ENCODE measurements at places on chromosomes 7 and 10.

GRCh38 chr7:25520516-25520915 lies 292.2 kb upstream of the NPVF start:
- no peak for DNase-seq

- peak; percentile 54 for DNase-seq
Observed at GRCh38 chr10:24706479-24707118, 17.1 kb downstream of the ARHGAP21 start.

DNA sequence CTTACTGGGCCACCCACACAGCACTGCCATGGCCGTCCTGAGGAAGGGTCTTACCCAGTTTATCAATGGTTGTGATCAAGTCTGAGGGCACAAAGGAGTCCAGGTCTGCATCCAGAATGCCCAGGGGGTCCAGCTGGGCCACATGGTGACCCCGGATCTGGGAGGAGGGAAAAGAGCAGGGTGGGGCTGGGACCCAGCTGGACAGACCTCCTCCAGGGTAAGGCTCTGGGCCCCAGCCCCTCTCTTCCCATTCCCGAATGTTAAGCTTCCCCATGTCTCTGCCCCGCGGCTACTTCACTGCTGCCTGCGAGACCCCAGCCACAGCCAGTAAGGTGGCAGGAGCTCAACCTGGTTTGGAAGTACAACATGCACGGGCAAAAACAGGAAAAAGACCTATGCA lies 9.5 kb downstream of the OGDHL start:
- DNase-seq: no peak

- DNase-seq: peak; percentile 41
Observed at GRCh38 chr7:103075337-103075918, 488 bp downstream of the ARMC10 start.

DNA sequence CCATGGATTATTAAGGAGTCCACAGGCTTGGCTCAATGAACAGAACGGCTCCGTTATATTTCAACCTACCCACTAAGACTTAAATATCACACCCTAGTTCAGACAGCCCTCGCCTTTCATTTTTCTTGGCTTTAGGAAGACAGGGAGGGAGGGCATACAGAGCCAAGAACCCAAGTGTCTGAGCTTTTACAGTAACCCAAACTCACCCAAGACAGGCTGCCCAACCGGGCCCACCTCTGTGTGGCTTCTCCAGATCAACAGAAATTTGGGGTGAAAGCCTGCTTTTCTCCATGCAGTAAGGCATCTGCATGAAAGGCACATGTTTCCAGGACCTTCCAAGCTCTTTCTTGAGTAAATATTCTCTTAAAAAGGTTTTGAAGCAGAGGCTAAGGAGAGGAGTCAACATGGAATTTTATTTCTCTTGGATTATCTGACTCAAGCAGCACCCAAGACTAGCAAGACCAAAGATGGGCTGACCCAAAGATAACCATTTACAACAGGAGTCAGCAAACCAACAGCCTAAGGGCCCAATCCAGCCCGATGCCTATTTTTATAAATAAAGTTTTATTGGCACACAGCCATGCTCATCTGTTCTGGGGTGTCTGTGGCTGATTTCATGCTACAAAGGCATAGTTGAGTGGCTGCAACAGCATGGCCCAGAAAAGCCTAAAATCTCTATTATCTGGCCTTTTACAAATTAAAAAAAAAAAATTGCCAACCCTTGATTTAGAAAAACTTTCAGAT lies 90.1 kb downstream of the KCNMA1 start:
- DNase-seq: no peak

DNA sequence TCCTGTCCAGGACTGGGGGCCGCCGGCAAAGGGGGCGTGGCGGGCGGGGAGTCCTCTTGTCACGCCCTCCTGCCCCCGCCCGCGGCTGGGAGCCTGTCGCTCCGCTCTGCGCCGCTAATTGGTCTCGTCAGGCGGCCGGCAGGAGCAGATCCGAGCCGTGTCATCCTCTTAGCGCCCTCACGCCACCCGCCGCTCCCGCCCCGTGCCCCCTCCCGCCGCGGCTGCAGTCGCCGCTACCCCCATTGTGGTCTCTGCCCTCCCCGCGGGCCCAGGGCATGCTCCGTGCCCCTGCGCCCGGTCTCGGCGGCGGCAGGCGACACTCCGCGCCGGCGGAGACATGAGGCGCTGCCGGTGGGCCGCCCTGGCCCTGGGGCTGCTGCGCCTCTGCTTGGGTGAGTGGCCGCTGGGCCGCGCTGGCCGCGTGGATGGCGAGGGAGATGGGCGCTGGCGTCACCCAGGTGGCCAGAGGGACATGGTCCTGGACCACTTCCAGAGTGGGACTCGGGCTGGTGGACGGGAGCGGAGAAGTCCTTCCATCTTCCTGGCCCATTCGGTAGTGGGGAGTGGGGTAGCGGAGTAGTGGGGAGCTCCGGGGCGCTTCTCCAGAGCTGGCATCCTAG lies at the start of gene CDHR1:
Gene CDHR1, plus strand, starts transcription at position 114 of the 620 bp plus-strand sequence. Its CDS starts 224 bp downstream, at position 338.
- no peak for DNase-seq

DNA sequence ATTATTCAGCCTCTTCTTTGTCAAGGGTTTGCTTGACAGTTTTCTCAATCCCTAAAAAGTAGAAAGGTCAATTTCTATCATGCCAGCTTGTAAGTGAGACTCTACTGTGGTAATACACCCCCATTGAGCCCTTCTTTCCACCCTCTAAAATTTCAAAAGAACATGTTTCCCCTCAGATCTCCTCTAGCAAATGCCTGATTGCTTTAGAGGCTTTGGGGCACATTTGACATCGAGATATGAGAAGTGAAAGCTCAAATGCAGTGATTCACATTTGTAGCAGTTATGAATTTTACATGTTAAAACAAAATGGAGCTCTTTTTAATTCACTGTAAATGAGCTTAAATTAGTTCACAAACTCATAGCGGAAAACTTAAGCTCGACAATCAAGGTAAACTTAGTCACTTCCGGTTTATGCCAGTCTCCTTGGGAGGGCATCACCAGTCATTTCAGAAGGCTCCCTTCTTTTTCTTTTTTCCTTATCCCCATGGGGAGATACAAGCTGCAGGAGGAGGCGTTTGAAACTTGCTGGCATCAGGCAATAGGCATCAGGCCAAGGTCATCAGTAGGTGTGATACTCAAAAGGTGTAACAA lies 55.3 kb upstream of the ADO start:
- DNase-seq: no peak

DNA sequence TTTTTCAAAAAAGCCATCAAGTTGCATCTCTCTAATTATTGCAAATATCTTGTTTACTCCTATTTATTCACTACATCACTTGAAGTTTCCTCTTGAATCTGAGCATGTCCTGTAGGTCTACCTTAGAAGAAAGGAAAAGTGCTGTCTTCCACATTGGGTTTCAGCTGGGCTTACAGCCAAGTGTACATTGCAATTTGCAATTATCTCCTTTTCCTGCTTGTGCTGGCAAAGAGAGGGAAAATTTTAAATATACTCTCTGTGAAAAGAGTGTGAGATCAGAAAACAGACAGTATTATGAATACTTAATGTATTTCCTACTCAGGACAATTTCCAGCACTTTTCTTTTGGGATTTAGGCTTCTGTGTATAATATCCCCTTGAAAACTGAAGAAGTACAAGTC lies 839.7 kb downstream of the CNTNAP2 start:
- DNase-seq: no peak

DNA sequence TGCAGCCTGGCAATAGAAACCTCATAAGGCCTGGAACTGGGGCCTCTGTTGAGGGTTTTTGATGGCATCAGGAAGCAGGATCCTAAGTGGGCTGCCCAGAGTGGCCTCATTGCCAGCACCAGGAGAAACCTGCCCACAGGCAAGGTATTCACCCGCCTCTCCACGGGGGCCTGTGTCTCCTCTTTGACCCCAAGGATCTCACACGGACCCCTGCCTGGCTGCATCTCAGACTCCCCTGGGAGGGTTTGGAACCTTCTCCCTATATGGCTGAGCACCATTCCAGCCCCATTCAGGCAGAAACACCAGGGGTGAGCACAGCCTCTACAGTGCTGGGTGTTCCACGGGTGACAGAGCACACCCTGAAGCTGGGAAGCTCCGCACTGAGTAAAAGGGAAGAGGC lies 14.6 kb upstream of the C10orf71 start:
- DNase-seq: no peak

DNA sequence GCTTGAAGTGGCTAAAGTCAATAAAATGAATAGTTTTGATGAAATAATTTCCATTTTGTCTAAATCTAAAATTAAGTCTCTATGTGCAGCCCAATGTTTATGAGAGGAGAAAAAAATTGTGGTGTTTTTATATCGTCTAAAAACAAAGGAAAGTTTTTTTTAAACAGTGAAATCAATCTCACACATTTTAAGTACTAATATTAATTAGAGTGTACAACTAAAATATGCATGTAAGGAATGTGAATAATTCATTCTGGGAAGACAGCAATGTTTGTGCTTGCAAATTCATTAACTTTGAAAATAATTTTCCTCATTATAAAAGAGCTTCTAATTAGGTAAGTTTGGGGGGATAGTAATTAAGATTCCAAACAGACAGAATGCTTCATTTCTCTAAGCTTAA lies at the start of gene NPVF:
Gene NPVF, minus strand, starts transcription at position 101 of the 400 bp plus-strand sequence. Its CDS starts 47 bp downstream, at position 54.
- DNase-seq: no peak

DNA sequence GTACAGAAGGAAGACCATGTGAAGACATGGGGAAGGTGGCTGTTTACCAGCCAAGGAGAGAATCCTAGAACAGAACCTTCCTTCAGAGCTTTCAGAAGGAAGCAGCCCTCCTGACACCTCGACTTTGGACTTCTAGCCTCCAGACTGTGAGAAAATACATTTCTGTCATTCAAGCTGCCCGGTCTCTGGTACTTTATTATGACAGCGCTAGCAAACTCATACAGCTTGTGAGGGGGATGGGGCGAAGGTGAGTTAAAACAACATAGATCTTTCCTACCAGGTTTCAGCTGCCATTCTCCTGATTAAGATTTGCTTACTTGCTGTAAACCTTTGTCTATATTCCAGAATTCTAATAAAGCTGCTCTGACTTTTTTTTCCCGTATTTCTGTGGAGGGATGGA lies 14.9 kb upstream of the ZNF248 start:
- DNase-seq: no peak

DNA sequence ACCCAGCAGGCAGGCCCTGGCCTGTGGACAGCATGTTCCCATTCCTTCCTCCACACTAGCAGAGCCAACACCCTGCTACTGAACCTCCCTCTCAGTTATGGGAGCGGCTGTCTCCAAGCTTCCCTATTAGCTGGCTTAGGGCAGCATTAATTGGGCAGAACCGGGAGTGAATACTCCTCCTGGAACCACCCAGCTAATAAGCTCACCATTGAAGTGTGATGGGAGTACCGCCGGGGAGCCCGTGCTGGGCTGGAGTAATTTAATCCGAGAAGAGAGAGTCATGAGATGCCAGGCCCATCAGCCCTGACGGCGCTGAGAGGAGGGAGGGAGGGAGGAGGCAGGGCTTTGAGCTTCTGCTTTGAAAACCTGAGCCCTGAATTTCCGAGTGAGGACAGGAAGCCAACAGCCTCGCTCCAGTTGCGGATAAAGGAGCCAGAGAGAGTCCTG lies 31.8 kb upstream of the ELFN1 start:
- DNase-seq: no peak

DNA sequence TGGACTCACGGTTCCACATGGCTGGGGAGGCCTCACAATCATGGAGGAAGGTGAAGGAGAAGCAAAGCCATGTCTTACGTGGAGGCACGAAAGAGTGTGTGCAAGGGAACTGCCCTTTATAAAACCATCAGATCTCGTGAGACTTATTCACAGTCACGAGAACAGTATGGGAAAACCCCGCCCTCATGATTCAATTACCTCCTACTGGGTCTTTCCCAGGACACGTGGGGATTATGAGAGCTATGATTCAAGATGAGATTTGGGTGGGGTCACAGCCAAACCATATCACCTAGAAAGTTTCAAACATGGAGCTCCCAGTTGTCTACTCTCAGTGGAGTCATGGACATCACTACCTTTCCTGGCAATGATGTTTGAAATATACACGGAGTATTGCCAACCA lies 49.6 kb downstream of the CYCS start:
- no peak for DNase-seq

- DNase-seq: no peak
Observed at GRCh38 chr7:91397096-91397495, 132.9 kb downstream of the FZD1 start.

- no peak for DNase-seq
Observed at GRCh38 chr10:100864036-100864885, 48.5 kb upstream of the SLF2 start.

GRCh38 chr7:73811760-73812168 lies 19.0 kb upstream of the CLDN4 start:
- DNase-seq: peak; percentile 29

GRCh38 chr10:101867931-101868330 lies 24.3 kb upstream of the KCNIP2 start:
- DNase-seq: no peak

DNA sequence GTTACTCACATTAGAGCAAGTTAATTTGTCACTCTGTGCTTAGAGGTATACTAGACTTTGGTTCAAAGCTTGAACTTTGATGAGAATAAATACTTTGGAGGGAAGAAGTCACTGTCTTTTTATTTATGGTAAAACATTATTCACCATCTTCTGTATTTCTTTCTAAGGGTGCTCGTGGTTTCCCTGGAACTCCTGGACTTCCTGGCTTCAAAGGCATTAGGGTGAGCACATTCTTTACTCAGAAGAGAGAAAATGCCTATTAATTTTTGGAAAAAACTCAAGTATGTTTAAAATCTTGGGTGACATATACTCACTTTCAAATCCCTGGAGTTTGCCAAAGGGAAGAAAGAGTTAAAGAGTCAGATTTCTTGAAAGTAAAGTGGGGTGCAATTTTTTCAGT lies 10.8 kb downstream of the COL1A2 start:
- DNase-seq: no peak

GRCh38 chr10:79238158-79238520 lies 109.1 kb upstream of the PPIF start:
- no peak for DNase-seq

- no peak for DNase-seq
Observed at GRCh38 chr10:83680470-83680891, 458.8 kb upstream of the GHITM start.

DNA sequence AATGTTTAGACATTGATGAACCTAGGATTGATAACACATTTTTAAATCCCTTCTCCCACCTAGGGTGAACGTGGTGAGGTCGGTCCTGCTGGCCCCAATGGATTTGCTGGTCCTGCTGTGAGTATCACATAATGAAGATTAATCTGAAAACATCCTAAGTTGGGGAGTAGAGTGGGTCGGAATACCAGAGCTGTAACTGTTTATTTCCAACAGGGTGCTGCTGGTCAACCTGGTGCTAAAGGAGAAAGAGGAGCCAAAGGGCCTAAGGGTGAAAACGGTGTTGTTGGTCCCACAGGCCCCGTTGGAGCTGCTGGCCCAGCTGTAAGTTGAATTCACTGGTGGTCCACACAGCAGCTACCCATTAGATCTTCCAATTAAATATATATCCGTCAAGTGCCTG lies 25.6 kb downstream of the COL1A2 start:
- no peak for DNase-seq

GRCh38 chr7:33547880-33548279 lies 357.5 kb upstream of the BMPER start:
- DNase-seq: no peak

DNA sequence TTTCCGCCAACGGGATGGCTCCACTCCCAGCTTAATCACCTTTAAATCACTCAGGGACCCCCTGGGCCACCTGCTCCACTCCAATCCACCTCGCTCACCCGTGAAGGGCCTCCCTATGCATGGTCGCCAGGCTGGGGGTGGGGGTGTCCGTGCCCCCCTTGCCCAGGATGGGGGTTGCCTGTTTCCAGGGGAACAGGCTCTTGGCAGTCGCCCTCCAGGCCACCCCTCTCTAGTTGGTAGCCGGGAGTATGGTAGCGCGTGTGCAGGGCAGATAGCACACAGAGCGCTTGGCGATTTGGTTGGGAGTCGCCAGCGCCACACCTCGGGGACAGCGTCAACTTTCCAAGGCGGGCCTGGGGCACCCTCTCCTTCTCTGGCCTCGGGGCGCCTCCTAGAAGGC lies 134.9 kb upstream of the ZNF92 start:
- no peak for DNase-seq

- no peak for DNase-seq
Observed at GRCh38 chr10:47253651-47254375, 46.2 kb upstream of the GDF10 start.

All from GDM1 (cell line).